ENCODE measurements at places on chromosomes 1 and 21. TPM values are rescaled to one million over a fixed set of nuclear protein-coding genes. Genes with fewer than 3 reads are reported as not detected.

LYPLA2 gene
- 33.2 TPM for total RNA-seq

THEM5 gene
- not detected for total RNA-seq

ARMH1 gene
- total RNA-seq = 0.57 TPM

CTH gene
- 14.7 TPM for total RNA-seq

CLCNKB gene
- total RNA-seq = 0.21 TPM

FCRL6 gene
- total RNA-seq = not detected

SLAMF6 gene
- not detected for total RNA-seq

FNDC10 gene
- 2.5 TPM for total RNA-seq

CD1D gene
- 1.00 TPM for total RNA-seq

FALEC gene
- total RNA-seq = not detected

DCST1 gene
- total RNA-seq = not detected

OR2T33 gene
- total RNA-seq = not detected

PTPN22 gene
- total RNA-seq = 0.57 TPM

NMNAT2 gene
- total RNA-seq = 0.50 TPM

MIER1 gene
- total RNA-seq = 35.0 TPM
